Lung microvascular endothelial cell (primary cell): ENCODE measurements at places on chromosomes 1 and 21. TPM values are rescaled to one million over a fixed set of nuclear protein-coding genes. Genes with fewer than 3 reads are reported as not detected.

KRTAP19-3 gene
- total RNA-seq = not detected in 2 replicates

HMCN1 gene
- 4.4 and 13.3 TPM in 2 replicates for total RNA-seq

SMIM1 gene
- total RNA-seq = 0.20 and 0.87 TPM in 2 replicates

BSND gene
- not detected in 2 replicates for total RNA-seq

CLDN17 gene
- not detected in 2 replicates for total RNA-seq

SPRR2G gene
- total RNA-seq = not detected in 2 replicates

FCER1G gene
- total RNA-seq = not detected in 2 replicates

H6PD gene
- total RNA-seq = 12.3 and 18.3 TPM in 2 replicates

IGSF3 gene
- 12.4 and 27.2 TPM in 2 replicates for total RNA-seq

NTMT2 gene
- total RNA-seq = not detected in 2 replicates

SNRPE gene
- total RNA-seq = 45.2 and 63.2 TPM in 2 replicates

KRTAP10-12 gene
- not detected in 2 replicates for total RNA-seq

PADI2 gene
- total RNA-seq = under 0.01 and 0.22 TPM in 2 replicates

FBXO2 gene
- total RNA-seq = 2.2 and 3.5 TPM in 2 replicates

LRRC41 gene
- 43.4 and 45.0 TPM in 2 replicates for total RNA-seq

CRP gene
- not detected in 2 replicates for total RNA-seq

TNFRSF18 gene
- total RNA-seq = 0.22 and 0.60 TPM in 2 replicates

PIGR gene
- total RNA-seq = not detected in 2 replicates

GJA8 gene
- not detected in 2 replicates for total RNA-seq

PRAMEF17 gene
- not detected in 2 replicates for total RNA-seq

HHIPL2 gene
- not detected in 2 replicates for total RNA-seq

KRTAP22-2 gene
- total RNA-seq = not detected in 2 replicates

LCE2C gene
- total RNA-seq = not detected in 2 replicates

LRRC8B gene
- total RNA-seq = 1.2 and 3.3 TPM in 2 replicates

RASAL2 gene
- 11.8 and 13.1 TPM in 2 replicates for total RNA-seq

KRTAP7-1 gene
- total RNA-seq = not detected in 2 replicates

PPM1J gene
- 0.65 and 0.79 TPM in 2 replicates for total RNA-seq

ARTN gene
- total RNA-seq = not detected in 2 replicates

SYT6 gene
- not detected in 2 replicates for total RNA-seq

TENT5C gene
- 0.65 and 0.79 TPM in 2 replicates for total RNA-seq

C1orf94 gene
- total RNA-seq = not detected in 2 replicates

C8A gene
- total RNA-seq = not detected in 2 replicates

ENSA gene
- total RNA-seq = 66.0 and 75.2 TPM in 2 replicates

S100A14 gene
- total RNA-seq = 0.20 TPM in 1 of 2 replicates, not detected in the other

BMP8B gene
- under 0.01 and 0.20 TPM in 2 replicates for total RNA-seq

LPAR3 gene
- under 0.01 TPM in 1 of 2 replicates, not detected in the other for total RNA-seq

STUM gene
- under 0.01 and 0.20 TPM in 2 replicates for total RNA-seq

AKR7A3 gene
- total RNA-seq = under 0.01 and 0.22 TPM in 2 replicates

C1orf226 gene
- under 0.01 TPM in 2 replicates for total RNA-seq

TYW3 gene
- 9.8 and 10.1 TPM in 2 replicates for total RNA-seq

DDR2 gene
- 3.4 and 9.2 TPM in 2 replicates for total RNA-seq

ADGRL4 gene
- total RNA-seq = 77.8 and 109 TPM in 2 replicates

S100A5 gene
- total RNA-seq = not detected in 2 replicates

KCNE1 gene
- 0.22 and 0.40 TPM in 2 replicates for total RNA-seq
